ENCODE measurements at places on chromosomes 12 and 14. TPM values are rescaled to one million over a fixed set of nuclear protein-coding genes. Genes with fewer than 3 reads are reported as not detected.

The KRT83 gene
- not detected for total RNA-seq

The FAIM2 gene
- total RNA-seq = 49.8 TPM

The MANSC4 gene
- not detected for total RNA-seq

The IL31 gene
- not detected for total RNA-seq

The SLC7A8 gene
- total RNA-seq = not detected

The FBXL14 gene
- total RNA-seq = 62.5 TPM

The TMEM229B gene
- 60.2 TPM for total RNA-seq

The BDKRB1 gene
- total RNA-seq = not detected

The KCNA5 gene
- not detected for total RNA-seq

The SRRM4 gene
- total RNA-seq = not detected

The GPR65 gene
- total RNA-seq = 8.1 TPM

The DGLUCY gene
- total RNA-seq = 99.9 TPM

The RPGRIP1 gene
- total RNA-seq = not detected

The ANG gene
- total RNA-seq = 0.32 TPM

The MUCL1 gene
- total RNA-seq = not detected

The PRKAB1 gene
- total RNA-seq = 32.7 TPM

The AICDA gene
- 6.3 TPM for total RNA-seq

The TEX52 gene
- not detected for total RNA-seq
